ENCODE measurements at places on chromosomes 1 and 21.

GRCh38 chr21:21003701-21004100 lies 5.5 kb downstream of the NCAM2 start:
- DNase-seq, result peak; percentile 17

GRCh38 chr1:13869172-13869797 lies 169.3 kb downstream of the PRDM2 start:
- no peak for DNase-seq

- no peak for DNase-seq
Observed at GRCh38 chr1:245690156-245690690, 535.4 kb downstream of the KIF26B start.

GRCh38 chr1:45116340-45116739 lies 90.1 kb downstream of the ZSWIM5 start:
- DNase-seq, result no peak

- no peak for DNase-seq
Observed at GRCh38 chr1:12585951-12586942, 31.8 kb downstream of the DHRS3 start.

DNA sequence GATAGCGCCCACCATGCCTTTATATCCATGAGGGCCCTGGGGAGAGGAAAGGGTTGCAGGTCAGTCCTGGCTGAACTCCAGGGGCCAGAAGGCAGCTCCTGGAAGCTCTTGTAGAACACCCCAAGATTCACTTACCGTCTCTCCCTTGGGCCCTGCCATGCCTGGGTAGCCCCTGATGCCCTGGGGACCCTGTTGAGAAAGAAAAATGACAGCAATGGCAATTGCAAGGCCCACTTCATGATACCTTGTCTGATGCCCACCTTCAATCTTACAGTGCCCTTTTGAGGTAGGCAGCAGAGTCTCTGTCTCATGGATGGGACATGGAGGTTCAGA lies 7.0 kb downstream of the COL9A2 start:
- peak; percentile 31 for DNase-seq

- DNase-seq, result no peak
Observed at GRCh38 chr1:48532976-48533375, 61.0 kb upstream of the SPATA6 start.

GRCh38 chr1:108063703-108064102 lies 98.7 kb upstream of the VAV3 start:
- no peak for DNase-seq

DNA sequence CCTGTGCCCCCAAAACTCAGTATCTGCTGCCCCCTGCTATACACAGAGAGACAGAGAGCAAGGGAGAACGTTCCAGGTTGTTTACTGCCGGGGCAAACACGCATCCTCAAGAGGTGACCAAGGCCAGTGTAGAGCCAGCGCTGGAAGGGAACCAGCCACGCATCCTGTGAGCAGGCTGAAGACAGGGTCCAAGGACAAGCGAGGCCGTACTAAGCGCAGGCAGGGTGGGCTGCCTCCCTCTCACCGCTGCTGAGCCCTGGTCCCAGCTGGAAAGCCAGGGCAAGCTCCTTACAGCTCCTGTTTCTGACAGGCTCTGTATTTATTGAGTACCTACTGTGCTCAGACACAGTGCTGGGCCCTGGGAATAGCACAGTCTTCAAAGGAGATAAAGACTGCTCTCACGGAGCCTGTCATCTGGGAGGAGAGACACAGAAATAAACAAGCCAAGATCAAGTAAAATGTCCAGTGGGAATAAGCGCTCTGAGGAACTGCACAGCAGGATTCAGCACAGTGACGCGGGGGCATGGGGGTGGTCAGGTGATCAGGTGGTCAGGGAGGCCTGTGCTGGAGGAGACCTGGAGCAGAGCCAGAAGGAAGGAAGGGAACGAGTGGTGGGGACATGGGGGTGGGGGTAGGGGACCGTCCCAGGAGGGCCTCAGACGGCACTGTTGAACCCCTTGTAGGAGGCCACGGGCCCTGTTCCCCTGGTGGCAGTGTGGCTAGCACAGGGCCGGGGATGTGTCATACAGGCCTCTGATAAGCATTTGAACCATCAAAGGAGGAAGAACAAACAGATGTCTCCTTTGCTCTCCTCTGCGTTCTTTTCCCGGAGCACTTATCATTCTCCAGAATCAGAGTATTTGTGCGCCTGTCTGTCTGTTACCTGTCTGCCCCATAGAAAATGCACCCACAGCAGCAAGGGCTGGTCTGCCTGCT lies 37.8 kb upstream of the EFHD2 start:
- no peak for DNase-seq

- no peak for DNase-seq
Observed at GRCh38 chr1:2866422-2867086, 65.1 kb upstream of the TTC34 start.

DNA sequence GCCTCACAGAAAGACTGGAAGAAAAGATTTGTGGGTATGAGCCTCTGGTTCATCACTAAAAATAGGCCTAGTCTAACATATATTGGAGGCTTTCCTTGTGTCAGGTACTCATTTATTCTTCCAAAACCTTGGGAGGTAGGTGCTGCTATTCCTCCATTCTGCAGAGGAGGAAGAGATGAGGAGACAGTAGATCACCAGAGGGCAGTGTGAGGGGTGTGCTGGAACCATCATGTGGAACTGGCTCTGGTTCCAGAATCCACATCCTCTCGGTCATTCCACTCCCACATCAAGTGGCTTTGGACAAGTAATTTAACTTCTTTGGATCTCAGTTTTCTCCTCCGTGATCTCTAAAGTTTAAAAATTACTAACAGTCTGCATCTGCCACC lies 7.4 kb upstream of the INKA2 start:
- DNase-seq, result peak; percentile 71

DNA sequence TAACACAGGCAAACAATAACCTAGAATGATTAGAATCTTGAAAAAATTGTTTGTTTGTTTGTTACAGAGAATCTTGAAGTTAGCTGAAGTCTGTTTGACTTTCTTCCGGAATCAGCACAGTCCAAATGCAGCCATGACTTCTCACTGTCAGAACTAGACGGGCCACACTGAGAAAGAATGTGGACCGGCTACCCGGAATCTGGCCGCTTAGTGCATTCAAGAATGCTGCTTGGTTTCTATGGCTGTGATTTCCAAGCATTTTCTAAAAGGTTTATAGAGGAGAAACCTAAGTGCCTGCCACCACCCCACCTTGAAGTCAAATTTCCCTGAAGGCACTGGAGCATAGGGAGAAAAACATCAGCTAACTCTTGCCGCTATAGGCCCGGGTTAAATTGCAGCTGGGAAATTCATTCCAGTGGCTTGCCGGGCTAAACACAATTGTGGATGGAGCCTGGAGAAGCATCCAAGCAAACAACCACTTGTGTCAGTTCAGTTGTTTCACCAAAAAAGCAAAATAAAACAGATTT lies 231.1 kb downstream of the DISC1 start:
- no peak for DNase-seq

DNA sequence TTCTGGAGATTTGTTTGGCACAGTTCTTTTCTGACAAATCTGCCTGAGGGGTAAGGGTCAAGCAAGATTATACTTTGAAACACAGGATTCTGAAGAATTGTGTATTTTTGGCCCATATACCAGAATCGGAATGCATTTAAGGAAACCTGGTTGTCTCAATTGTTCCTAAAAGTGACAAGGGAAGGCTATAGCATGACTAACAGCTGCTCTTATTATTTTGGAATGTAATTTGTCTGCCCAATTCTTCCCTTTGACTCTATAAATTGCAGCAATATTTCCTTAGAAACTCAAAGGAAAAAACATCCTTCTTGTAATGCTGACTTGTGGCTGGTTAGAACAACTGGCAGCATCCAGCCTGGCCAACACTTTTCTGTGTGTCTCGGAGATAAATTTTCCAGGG lies 15.8 kb upstream of the VCAM1 start:
- DNase-seq, result no peak

DNA sequence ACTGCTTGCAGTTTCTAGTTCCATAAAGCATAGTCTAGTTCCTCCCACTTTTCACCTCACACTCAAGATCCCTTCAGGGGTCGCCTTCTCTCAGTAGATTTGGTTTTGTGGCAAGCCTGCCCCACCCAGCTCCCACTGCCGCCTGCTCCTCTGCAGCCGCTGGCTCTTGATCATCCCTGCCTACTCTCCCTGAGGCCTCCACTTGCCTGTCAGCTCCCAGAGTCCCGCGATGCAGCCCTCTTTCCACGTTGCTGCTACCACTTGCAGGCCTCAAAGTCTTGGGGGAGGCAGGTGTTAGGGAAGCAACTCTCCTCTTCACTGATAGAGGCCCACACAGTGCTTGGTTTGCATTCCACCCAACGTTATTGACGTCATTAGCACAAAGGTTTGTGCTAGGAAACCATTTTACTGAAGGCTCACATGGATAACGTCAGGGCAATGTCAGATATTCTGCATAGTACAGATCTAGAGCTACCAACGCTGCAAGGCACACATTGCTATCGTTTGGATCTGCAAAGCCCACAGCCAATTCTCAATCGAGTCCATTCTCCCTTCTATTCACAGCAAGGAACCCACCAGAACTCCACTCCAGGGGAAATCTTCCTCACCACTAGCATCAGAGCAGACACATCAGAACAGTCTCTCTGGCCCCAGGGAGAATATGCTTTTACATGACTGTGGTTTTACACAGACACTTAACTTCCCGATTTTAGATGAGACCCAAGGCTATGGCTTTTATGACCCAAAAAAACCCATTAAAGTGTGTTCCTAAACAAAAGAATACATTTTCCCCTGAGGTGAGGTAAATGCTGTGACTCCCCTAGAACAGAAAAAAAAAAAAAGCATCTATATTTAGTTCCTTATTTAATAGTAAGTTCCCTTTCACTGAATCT lies 519.5 kb upstream of the CAMK1G start:
- DNase-seq, result peak; percentile 39

DNA sequence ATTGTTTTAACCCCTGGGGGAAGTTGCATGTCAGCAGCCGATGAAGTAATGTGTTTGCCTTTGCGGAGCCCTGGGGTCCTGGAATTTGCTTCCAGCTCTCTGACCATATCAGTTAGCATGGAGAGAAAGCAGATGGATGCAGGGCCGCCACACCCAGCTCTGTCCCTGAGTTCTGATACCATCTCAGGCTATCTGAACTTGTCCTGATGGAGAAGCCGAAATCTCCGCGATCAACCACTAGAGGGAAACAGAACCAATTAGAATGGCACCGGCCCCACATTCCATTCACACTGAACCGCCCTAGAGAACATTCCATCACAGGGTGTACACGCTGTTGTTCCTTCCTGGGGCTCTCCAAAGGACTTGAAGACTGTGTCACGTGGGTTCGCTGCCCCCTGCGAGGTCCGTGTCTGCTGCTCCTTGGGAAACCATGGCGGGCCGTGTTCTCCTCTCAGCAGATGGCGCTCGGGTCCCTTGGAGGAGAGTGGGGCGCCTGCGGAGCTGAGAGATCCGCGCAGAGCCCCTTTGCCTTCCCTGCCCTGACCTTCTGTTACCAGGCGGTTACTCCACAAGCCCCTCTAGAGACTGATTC lies 75.4 kb downstream of the ABCA4 start:
- peak; percentile 94 for DNase-seq

All from osteoblast (primary cell).